ENCODE measurements at places on chromosomes 11 and 22.

DNA sequence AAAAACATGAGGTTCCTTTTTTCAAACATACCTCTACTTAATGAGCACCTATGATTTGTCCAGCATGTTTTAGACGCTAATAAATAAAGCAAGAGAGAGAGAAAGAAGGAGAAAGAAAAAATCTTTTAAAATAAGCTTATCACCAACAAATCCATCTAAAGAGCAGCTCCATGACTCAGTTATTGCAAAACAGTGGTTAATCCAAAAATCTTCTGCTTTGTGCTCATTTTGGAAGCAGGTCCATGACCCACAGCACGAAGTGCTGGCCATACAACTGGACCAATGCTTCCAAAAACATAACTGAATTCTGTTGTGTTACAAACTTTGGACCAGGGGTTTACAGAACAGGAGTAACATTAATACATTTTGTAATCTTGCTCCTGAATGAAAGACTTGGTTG lies 696.6 kb downstream of the KCNA4 start:
- DNase-seq, result no peak

- DNase-seq, result no peak
Observed at GRCh38 chr11:96122601-96123074, 198.7 kb upstream of the MTMR2 start.

DNA sequence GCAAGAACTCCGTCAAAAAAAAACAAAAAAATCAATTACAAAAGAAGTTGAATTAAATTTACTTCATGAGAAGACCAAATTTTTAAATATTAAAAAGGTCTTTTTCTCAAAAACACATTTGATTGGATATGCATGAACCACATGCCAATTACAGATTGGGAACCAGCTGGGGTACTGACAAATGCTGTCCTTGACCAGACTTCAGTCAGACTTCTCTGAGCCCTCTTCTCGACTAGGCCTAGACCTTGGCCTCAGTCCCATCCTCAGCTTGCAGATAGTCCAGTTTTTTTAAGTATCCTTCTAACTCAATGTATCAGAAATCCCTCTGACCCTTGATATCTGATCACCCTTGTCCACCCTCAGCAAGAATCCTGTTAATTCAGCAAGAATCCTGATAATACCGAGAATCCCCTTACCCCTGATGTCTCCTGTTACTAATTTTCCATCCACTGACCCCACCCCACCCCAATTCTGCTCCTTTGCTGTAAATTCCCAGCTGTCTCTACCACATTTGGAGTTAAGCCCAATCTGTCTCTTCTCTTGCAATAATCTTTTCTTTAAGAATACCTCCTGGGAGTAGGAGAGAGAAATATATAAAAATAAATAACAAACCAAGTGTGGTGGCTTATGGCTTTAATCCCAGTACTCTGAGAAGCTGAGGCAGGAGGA lies 30.9 kb downstream of the OR4D9 start:
- no peak for DNase-seq

GRCh38 chr11:72625691-72626413 lies 48.4 kb downstream of the PDE2A start:
- peak; percentile 84 for DNase-seq

- DNase-seq, result no peak
Observed at GRCh38 chr11:124297921-124298320, 15.8 kb downstream of the OR8D1 start.

GRCh38 chr22:49948958-49949913 lies 11.3 kb upstream of the PIM3 start:
- DNase-seq, result peak; percentile 96

DNA sequence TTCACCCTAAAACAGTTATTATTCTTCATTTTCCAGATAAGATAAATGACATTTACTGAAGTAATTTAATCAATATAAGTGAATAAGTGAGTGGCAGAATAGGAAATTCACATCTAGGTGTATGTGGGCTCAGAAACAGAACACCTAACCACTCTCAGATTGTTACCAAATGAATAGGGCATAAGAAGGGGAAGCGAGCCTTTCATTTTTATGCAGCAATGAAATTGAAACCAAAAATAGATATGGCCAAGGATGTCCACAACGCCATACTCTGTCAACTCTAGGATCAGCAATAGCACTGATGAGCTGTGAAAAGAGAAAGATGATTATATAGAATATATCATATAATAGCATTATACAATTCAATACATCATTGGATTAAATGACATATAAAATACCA lies 398.1 kb upstream of the API5 start:
- no peak for DNase-seq

DNA sequence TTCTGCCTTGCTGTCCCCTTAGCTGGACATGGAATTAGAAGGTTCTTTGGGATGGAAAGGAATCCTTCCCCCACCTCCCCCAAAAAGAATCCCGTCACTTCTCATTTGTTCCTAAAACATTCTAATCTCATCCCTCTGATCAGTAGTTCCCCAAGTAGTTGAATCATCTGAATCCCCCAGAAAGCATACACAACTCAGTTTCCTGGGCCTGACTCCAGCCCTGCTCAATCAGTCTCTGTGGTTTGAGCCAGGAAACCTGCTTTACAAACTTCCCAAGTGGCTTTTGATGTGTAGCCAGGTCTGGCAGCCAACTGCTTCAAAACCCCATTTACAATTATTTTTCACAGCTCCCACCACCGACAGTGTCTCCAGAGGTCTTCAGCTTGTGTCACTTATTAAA lies 20.2 kb downstream of the C22orf31 start:
- no peak for DNase-seq

DNA sequence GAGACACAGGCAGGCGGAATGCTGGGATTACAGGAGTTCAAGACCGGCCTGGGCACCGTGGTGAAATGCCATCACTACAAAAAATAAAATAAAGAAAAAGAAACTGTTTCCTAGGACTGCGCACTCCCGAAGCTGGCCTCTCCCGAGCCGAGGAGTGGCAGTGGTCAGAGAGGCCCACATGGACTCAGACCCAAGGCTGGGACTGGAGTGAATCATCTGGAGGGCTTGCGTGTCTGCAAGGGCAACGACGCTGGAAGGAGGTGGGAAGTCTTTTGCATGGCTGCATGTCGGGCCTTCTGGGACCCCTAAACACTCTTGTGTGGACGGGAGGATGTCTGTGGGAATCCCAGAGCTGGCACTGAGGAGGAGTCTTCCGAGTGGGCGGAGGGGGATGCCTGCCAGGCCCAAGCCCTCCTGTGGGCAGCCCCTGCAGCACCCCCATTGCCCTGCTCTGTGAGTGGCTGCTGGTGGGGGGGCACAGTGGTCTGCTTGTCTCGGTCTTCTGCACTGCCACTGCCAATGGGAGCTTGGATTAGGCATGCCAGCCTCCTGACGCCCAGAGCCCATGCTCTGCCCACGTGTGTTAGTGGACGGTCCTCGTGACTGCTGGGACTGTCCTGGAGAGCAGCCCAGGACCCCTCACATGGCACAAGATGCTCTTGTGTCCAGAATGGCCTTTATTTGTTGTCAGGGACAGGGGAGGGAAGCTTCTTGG lies 1.8 kb upstream of the AP2A2 start:
- DNase-seq, result no peak

DNA sequence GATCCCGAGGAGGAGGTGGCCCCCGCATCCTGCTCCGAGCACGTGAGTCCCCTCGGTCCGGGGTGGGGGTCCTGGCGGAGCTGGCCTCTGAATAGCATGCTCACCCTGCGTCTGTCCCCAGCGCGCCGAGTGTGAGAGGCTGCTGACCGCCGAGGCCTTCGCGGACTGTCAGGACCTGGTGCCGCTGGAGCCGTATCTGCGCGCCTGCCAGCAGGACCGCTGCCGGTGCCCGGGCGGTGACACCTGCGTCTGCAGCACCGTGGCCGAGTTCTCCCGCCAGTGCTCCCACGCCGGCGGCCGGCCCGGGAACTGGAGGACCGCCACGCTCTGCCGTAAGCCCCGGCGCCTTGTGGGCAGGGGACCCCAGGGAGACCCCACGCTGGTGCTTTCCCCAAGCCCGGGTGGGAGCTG lies 3.5 kb downstream of the MUC2 start:
- no peak for DNase-seq

GRCh38 chr11:64866173-64866491 lies 12.3 kb downstream of the EHD1 start:
- no peak for DNase-seq

DNA sequence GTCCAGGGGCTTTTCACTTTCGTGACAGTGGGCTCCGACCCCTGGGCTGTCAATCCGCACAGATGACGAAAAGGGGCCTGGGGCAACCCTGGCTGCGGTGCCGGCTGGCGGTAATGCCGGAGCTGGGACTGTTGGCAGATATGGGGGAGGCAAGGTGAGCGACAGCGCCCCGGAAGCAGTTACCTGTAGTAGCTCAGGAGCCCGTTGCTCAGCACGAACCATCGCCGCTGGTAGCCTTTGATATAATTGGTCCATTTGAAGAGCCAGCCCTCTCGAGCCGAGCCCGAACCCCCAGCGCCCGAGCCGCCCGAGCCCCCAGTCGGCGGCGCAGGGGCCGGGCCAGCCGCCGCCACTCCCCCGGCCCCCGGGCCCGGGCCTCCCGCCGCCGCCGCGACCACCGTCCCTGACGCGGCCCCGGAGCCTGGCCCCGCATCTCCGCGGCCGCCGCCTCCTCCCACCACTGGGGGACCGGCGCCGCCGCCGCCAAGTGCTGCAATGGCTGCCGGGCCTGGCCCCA lies 396 bp downstream of the OSBP start:
- peak; percentile 74 for DNase-seq

- no peak for DNase-seq
Observed at GRCh38 chr11:30546334-30546733, 39.8 kb downstream of the MPPED2 start.

Measured in small intestine (tissue), 16 donors.